ENCODE measurements at places on chromosomes 2 and 18.

GRCh38 chr2:170307555-170308351 is 129.8 kb downstream of the MYO3B start:
- DNase-seq: no peak

DNA sequence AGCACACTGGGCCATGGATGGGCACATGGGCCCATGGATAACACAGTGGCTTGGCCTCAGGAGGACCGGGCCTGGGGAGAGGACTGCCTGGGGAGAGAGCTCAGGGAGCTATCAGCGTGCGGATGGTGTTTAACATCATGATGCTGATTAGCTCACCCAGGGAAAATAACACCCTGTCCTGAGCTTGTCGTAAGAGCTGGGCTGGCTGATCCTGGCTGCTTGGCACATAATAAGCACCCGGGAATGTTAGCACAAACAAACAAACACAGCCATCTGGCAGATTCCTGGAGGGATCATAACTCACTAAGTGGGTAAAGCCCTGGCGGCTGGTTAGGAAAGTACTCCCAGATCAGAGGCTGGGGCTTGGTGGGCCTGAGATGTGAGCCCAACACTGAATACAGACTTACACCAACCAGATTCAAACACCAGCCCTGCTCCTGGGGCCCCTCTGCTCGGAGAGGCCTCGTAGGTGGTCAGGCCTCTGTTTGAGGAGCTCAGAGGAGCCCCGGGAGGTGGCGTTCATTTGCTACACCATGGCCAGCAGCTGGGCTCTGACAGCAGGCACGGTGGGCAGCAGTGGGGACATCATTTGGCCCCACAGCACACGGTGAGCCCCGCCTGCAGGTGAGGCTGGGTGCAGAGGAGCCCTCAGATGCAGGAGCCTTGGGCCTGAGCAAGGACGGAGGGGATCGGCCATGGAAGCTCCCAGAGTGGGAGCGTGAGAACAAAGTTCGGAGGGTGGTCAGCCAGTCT is 193.4 kb upstream of the HDAC4 start:
- no peak for DNase-seq

DNA sequence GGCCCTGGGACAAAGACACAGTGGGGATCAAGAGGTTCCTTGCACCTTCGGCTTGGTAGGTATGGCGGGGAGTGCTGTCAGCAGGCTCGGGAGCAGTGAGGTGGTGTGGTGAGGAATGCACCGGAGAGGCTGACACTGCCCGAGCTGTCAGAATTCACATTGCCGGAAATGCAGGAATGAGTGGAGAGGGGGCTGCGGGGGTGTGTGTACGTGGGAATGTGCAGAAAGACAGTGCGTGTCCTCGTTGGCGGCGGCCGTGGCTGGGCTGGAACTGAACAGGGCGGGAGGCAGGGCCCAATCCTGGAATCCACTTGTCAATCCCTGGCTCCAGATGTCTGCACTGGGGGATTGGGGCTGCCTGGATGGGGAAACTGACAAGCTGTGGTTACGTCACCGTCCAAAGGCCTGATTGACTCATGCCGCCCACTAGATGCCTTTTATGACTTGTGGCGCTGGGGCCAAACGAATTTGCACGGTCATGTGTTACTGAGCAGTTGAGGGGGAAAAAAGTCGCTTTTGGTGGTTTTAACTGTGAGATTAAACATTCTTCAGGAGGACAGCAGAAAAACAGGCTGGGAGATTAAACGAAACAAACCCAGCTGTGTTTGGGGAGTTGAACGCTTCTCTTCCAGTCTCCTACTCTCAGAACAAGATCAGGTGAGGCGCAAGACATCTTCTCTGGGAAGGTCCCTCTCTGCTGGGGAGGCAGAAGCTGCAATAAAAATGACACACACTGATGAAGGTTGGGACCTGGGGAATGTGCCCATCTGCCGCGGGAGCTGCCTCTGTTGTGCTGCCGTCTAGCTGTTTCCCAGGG is 189.4 kb upstream of the GLI2 start:
- no peak for DNase-seq

DNA sequence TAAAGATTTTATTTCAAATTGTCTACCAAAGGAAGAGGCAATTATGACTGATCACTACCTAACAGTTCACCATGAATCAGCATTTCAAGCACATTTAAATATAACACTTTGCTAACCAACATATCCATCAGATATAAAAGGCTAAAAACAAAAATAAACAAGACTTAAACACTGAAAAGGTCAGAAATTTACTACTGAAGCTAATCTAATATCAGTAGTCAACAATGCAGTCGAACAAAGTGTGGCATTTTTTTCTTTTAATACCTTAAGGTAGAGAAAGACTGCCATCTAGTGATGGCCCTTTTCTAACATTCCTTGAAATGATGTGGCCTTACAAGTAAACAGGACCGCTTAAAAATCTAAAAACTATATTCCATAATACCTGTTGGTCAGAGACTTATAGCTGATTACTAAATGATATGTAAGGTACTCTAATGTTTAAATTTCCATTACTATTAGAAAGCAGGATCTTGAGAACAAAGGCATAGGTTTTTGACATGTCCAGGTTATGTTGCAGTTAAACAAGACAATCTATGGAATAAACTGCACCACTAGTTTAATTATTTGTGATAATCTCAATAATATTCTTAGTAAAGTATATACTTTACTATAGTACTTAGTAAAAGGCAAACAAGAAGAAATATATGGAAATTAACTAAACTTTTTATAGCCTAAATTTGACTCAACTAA is 80.0 kb downstream of the EXOC6B start:
- no peak for DNase-seq

- DNase-seq: no peak
Measured at GRCh38 chr2:218881744-218882460, 1.2 kb downstream of the WNT10A start.

DNA sequence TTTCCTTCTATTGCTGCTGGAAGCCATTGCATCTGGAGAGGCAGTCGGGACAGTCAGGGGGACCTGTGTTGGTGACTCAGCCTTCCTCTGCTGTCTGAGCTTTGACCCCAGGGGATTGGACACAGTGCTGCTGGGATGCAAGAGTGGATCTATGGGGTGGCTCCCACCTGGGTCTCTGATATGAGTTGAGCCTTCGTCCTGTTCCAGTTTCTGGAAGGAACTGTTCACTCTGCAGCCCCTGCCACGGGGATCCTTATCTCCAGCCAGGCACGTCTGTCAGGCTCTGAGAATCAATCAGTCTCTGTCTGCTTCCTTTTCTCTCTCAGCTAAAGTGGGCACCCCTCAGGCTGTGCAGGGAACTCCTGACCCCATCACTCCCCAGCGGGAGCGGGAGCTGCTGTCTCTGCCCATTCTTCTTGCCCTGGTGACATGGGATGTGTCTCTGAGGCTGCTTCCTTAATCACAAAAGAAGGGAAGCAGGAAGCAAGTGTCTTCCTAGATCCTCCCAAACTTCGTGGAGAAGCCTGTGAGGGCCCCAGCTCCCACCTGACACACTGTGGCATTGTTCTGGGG is 51.7 kb downstream of the ARHGAP28 start:
- no peak for DNase-seq

DNA sequence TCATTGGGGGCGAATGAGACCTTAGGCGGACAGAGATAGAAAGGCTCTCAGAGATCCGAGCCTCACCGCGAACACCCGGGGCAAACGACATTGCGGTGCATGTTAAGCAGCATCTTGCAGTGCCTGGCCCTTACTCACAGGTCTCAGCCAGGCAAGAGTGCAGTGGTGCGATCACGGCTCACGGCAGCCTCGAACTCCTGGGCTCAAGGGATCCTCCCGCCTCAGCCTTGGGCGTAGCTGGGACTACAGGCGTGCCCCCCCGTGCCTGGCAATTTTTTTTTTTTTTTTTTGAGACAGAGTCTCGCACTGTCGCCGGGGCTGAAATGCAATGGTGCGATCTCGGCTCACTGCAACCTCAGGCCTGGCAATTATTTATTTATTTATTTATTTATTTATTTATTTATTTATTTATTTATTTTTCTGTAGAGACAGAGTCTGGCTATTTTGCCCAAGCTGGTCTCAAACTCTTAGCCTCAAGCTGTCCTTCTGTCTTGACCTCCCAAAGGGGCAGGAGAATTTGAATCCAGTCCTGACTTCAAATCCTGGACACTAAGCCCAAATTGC is 1.3 kb downstream of the LAMA3 start:
- DNase-seq: no peak

DNA sequence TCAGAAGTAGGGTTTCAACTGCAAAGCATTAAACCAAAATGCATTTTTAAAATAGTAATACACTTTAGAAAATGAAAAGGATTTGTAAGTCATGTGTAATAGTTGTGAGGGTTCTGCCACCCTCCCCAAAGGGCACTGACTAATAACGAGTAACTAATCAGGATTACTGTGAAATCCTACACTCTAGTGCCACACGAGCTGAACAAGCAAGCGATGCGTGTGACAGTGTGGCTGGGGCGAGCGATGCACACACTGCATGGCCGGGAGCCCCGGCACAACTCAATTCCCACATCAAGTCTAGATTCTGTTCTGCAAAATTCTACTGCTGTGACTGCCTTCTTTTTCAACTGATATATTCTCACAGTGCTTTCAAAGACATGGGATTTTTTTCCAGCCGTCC is 156.4 kb downstream of the SEPTIN10 start:
- DNase-seq: no peak

DNA sequence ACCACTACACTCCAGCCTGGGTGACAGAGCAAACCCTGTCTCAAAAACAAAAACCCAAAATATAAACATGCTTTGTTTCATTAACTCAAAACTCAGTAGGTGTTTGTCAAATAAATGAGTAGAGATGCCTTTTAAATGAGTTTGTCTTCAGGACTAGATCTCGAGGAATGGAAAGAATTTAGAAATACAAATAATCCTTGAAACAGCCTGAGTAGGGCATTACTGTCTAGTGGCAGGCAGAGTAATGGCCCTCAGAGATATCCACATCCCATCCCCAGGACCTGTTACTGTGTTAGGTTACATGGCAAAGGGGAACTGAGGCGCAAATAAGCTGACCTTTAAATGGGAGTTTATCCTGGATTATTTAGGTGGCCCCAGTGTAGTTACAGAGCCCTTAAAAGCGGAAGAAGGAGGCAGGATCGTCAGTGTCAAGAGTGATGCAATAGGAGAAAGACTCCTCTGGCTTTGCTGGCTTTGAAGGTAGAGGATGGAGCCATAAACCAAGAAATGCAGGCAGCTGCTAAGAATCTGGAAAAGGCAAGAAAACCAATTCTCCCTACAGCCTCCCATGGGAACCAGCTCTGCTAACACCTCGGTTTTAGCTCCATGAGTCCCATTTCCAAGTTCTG is 63.0 kb downstream of the CABLES1 start:
- DNase-seq: no peak

DNA sequence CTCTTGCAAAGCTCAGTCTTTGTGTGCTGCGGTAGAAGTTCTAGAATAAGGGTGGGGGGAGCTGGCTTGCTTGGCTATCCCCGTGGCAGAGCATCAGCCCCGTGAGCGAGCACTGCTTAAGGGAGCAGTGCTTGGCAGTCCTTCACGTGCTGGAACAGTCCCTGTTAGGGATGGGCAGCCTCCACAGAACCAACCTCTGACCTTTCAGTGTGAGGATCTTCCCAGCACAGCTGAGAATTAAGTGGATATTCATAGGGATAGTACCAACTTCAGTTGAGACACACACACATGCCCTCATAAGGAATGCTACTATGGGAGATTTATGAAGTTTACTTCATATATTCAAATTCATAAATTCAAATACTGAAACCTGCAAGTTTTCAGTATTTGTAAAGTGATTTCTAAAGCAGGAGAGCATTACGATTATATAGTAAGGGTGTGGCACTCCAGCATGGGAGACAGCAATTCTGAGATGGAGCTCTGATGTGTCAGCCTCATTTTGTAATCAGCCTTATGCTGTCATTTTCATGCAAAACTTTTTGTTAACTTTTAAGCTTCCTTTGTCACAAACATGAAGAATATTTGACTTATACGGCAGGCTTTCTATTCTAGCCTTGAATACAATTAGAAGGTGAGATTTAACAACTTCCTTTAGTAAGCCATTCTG is 39.5 kb downstream of the ATP9B start:
- no peak for DNase-seq

- no peak for DNase-seq
Measured at GRCh38 chr2:232977438-232977971, 35.6 kb downstream of the NGEF start.

Measured in stimulated activated CD8-positive, alpha-beta memory T cell treated with anti-CD3 and anti-CD28 coated beads, Interleukin-7, amount 100 ng/mL, for 24 hours (primary cell).